ENCODE measurements at places on chromosomes 13 and 19.

DNA sequence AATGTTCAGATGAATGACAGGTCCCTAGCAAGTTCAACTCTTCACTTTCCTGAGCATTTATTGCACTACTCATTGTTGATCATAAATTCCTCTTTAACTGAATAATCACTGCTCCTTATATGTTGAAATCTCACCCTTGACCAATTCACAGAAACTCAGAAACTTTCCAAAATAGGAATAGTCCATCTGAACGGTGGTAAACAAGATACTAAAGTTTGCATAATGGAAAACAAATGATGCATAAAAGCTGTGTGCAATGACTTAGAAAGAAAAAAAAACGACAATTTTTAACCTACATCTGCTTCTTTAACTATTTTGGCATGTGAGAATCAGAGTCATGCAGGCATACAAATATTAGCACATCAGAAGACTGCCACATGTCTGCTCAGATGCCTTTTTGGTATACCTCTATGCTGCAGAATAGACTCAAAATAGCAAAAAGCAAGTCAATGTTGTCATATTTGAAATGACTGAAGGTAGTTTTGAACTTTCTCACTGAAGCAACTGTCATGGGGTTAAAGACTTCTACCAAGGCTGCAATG, 34.8 kb downstream of the SLC10A2 start:
- peak; percentile 70 for DNase-seq

DNA sequence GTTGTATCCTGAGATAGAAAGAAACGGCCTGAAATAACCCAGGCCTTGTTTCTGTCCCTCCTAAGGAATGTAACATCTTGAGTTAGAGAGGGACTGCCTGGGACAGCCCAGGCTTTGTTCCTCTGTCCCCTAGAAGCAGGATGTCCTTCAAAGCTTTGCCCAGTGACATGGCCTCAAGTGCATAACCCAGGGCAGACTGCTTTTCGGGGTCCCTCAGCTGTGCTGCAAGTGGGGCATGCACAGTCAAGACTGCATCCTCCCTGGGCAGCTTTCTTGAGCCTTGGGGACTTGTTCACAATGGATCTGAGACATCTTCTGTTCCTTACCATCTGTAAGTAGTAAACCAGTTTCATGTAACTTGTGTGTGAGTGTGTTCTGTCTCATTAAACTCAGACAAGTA, 7.5 kb upstream of the EPSTI1 start:
- DNase-seq: no peak

DNA sequence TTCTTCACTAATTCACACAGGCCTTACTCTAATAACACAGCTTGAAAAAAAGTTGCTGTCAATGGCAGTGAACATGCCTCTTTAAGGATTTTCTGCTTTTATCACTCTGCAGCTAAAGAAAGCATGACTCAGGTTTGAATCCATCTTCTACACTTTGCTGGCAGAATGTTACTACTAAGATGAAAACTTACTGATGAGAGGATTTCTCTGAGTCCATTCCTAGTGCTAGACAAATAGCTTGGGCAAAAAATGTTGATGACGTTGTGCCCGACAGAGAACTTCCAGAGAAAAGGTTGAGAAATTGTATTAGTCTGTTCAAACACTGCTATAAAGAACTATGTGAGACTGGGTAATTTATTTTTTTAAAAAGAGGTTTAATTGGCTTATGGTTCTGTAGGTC, 572.0 kb downstream of the IRS2 start:
- no peak for DNase-seq

DNA sequence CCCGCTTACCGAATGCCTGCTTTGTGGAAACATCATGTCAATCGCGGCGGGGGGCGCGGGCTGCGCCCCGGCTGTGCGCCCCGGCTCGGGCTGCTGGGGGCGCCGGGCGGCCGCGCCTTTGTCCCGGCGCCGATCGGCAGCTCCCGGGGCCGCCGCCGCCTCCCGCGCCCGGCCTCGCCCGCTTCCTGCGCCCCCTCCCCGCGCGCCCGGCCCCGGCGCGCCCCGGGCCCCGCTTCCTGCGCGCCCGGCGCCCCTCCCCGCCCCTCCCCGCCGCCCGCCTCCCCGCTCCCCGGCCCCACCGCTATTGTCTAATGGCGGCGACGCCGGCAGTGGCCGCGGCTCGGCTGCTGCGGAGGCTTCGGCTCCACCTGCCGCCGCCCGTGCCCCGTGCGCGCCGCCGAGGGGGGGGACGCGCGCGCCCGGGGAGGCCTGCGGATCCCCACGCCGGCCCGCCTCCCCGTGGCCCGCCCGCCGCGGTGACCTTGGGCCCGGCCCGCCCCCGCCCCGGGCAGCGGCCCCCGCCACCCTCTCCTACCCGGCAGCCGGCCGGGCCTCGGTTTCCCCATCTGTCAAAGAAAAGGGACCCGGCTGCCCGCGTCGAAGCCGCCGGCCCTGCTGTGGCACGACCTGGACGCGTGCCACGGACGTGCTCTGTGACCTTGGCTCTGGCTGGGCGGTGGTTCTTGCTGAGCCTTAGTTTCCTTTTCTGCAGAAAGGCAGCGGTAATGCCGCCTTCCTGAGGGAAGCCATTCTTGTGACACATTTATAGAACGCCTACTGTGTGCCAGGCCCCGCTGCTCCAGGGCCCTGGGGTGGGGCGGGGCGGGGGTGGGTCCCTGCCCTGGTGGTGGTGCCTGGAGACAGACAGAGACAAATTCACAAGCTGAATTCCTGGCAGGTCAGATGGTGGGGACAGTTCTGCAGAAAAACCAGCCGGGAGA, at the start of gene TLE5:
TLE5 (minus strand) TSS at position 331 of the 941 bp plus-strand sequence; CDS start at position 36, 295 bp downstream.
- peak; percentile 91 for DNase-seq

GRCh38 chr19:3175781-3176714, 2.5 kb upstream of the S1PR4 start:
- no peak for DNase-seq

GRCh38 chr13:94878602-94879165, 166.3 kb upstream of the SOX21 start:
- no peak for DNase-seq

- peak; percentile 57 for DNase-seq
These were observed 29.1 kb upstream of the POP4 start for GRCh38 chr19:29576761-29577648.

GRCh38 chr19:13255041-13255718, 105.0 kb downstream of the IER2 start:
- no peak for DNase-seq

GRCh38 chr19:55611300-55611982, 6.0 kb downstream of the ZNF865 start:
- no peak for DNase-seq

DNA sequence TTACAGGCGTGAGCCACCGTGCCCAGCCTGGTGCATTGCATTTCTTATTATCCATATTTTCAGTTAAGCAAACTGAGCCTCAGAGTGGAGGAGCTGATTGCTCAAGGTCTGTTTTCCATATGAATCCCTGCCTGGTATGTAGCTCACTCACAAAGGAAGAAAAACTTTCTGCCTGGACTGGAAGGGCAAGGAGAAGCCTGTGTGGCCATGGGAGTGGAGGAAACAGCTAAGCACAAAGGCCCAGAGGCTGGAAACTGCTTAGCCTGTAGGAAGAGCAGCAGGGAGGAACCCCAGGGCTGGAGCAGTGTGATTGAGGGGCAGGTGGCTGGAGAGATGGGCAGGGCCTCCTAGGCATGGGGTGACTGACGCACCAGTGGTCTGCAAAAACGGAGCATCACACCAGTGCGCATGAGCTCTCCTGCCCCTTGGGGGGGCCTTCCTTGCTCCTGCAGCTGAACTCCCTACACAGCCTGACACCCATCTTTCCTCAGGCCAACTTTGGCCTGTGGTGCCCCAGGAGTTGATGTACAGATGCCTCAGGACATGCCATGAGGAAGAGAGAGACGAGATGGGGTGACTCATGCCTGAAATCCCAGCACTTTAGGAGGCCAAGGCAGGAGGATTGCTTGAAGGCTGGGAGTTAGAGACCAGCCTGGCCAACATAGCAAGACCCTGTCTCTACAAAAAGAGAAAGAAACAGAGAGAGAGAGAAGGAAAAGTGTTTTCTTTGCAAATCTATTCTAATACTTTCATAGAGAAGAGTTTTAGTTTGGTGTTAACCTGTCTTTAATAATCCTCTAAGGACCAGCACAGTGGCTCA, 2.8 kb upstream of the HNRNPM start:
- no peak for DNase-seq

GRCh38 chr19:28605501-28606268, 607.3 kb downstream of the UQCRFS1 start:
- DNase-seq: no peak

GRCh38 chr13:45826731-45827130, 24.8 kb downstream of the SIAH3 start:
- DNase-seq: peak; percentile 32

DNA sequence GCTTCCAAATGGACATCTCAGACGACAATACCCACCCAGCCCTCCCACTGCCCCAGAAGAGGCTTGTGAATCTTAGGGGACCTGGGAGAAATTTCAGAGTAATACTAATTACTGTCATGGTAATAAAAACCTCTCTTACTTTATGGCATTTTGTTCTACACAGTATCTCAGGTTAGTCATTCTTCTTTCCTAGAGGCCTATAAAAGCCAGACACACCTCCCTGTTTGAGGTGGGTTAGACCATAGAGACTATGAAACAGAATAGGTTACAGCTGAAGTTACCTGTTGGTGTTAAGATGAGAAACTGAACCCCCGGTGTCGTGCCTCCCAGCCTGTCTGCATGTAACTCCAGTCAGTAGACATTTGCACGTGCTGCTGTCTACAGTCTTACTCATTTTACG, 113.9 kb downstream of the SLC7A1 start:
- no peak for DNase-seq

GRCh38 chr13:28321756-28322155, 173.2 kb downstream of the FLT1 start:
- no peak for DNase-seq

GRCh38 chr19:47232422-47233211, 1.6 kb upstream of the BBC3 start:
- DNase-seq: peak; percentile 48

DNA sequence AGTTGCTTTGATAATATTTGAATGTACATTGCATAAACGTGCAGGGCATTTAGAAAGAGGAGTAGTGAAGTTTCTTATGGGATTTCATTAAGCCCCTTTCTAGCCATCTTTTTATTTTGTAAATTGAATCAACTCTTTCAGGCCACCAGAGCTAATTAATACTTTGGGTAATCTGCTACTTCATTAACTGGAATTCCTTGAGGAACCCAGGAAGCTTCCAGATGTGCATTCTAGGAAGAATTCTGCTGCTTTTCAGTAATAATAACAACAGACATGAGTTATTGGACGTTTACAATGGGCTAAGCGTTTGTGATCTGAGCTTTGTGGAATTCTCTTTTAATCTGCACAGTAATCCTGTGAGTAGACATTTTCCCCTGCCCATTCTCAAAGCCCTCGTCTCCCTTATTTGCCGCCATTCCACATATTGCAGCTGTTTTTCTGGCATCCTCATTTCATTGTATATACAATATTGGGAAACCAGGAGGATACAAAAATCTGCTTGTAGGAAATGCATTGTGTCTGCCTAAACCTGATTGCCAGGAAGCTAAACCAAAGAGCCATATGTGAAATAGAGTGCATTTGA, 103.9 kb downstream of the HS6ST3 start:
- DNase-seq: no peak

DNA sequence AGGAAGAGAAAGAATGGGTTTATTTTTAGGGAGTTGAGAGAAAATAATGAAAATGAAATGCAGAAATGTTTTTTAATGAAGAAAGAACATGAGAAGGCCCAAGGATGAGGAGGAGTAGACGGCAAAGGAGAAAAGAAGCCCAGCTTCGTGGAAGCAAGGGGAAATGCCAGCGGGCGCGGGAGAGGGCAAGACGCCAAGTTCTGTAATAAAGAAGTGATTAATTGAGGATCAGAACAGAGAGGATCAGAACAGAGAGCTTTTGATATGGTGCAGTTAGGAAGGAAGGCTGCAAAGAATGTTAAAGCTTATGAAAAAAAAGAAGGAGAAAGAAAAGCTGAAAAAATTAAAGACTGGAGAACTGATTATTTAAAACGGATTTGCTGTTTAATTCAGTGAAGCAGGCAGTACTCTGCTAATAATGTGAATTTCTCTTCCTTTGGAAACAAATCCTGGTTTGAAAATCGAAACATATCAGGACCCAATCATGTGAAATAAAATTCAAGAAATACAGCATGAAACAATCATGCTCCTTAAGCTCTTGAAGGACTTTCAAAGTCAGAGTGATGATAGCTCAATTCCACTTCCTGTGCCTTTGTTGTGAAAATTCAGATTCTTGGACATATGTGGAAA, 99.3 kb upstream of the SOX1 start:
- DNase-seq: no peak

- no peak for DNase-seq
These were observed 4.4 kb downstream of the DOCK6 start for GRCh38 chr19:11257846-11258380.

- no peak for DNase-seq
These were observed 472.3 kb downstream of the IRS2 start for GRCh38 chr13:109314101-109314500.

DNA sequence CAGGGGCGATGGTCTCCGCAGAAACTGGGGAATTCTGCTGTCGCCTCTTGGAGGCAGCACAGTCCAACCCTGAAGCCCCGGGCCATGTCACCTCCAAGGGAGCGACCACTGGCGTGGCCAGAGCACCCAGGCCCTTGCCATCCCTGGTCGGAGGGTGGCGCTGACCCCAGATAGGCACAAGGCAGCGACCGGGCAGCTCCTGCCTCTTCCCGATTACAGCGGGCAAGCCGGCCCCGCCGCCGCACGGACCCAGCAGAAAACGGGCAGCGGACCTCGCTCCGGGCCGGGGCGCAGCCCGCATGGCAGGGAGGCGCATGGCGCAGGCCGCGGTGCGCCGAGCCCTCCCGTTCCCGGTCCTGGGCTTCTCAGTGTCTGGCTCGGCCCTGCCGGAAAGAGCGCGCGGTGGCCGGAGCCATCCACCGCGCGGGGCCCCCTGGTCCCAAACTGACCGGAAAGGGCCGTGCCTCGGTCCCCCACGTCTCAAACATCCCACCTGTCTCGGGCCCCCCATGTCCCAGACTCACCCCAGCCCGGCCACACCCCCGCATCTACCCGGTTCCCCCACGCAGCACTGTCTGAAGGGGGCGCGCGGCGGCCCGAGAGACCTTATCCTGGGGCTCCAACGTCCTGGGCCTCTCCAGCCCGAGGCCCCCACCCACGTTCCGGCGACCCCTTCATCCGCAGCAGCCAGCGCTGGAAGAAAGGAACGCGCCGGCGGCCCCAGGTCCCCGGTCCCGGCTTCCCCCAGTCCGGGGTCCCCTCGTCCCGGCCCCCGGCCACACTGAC, 727 bp downstream of the CERS1 start:
- peak; percentile 78 for DNase-seq

DNA sequence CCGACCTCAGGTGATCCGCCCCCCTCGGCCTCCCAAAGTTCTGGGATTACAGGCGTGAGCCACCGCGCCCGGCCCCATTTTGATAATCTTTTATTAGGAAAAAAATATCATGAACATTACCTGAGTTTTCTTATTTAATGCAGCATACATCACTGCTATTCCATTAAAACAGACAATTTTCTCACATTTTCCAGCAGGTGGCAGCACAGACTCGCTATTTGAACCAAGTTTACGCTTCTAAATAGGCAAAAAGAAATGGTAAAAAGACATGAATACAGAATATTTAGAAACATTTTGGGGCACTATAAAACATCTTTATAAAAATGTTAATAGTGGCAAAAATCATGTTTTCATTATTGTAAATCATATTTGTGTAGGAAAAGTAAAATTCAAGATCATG, 903.1 kb downstream of the SLITRK6 start:
- DNase-seq: peak; percentile 55
